ENCODE measurements at places on chromosomes 6 and 20.

DNA sequence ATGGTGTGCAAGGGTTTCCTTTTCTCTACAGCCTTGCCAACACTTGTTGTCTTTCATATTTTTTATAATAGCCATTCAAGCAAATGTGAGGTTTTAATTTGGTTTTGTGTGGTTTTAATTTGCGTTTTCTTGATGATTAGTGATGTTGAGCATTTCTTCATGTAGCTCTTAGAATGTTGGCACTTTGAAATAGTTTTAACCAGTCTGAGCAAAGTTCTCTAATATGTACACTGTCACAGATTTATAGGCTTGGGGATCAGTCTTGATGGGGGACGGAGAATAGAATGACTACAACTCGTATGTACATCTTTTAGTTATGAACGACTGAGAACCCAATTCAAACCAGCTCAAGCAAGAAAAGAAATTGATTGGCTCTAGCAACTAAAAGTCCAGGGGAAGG is 1003.1 kb downstream of the KIF16B start:
- no peak for DNase-seq

GRCh38 chr20:37331060-37331857 is 14.7 kb upstream of the SRC start:
- no peak for DNase-seq

DNA sequence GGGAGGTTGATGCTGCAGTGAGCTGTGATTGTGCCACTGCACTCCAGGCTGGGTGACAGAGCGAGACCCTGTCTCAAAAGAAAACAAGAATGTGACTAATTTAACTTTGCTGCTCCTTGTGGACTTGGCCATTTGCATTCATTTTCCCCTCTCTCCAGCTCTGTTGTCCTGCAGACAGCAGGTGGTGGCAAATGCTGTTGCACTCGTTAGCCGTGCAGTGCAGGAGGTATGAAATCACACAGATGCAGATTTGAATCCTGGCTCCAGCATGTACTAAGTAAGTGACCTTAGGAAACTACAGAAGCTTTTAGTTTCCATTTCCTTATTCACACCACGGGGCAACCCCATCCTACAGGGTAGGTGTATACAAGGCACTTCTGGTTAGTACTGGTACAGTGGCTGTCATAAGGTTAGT is 9.6 kb upstream of the BEND3 start:
- DNase-seq: no peak

DNA sequence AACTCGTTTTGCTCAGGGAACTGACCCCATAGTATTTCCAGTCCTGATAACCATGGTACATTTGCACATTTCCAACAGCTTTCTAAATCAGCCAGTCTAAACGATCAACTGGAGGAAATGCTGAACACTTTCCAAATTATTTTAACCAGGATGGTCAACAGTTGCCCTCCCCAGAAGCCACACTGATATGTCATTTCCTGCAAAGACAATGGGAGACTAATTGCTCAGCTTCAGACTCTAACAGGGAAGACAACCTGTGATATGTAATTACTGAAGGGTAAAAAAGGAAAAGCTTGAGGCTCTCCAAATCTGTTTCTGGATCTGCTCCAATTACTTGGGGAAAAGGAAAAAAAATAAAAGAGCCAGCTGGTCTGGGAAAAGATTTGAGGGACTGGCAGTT is 88.8 kb downstream of the FYN start:
- no peak for DNase-seq

DNA sequence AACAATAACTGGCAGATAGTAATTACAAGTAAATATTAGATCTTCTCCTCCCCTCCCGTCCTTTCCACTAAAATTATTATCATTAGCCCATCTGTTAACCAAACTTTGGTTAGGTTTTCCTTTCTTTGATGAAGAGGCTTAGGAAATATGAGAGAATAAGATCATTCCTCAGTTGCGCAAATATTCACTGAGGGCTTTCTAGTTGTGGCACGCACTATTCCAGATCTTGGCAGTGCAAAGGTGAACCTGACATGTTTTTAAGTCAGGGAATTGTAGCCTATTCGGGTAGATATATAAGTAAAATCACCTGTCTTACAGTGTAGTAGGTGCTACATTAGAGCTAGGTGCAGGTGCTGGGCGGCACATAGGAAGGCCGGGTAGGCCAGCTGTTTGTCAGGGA is 31.1 kb downstream of the RNF217 start:
- DNase-seq: no peak

DNA sequence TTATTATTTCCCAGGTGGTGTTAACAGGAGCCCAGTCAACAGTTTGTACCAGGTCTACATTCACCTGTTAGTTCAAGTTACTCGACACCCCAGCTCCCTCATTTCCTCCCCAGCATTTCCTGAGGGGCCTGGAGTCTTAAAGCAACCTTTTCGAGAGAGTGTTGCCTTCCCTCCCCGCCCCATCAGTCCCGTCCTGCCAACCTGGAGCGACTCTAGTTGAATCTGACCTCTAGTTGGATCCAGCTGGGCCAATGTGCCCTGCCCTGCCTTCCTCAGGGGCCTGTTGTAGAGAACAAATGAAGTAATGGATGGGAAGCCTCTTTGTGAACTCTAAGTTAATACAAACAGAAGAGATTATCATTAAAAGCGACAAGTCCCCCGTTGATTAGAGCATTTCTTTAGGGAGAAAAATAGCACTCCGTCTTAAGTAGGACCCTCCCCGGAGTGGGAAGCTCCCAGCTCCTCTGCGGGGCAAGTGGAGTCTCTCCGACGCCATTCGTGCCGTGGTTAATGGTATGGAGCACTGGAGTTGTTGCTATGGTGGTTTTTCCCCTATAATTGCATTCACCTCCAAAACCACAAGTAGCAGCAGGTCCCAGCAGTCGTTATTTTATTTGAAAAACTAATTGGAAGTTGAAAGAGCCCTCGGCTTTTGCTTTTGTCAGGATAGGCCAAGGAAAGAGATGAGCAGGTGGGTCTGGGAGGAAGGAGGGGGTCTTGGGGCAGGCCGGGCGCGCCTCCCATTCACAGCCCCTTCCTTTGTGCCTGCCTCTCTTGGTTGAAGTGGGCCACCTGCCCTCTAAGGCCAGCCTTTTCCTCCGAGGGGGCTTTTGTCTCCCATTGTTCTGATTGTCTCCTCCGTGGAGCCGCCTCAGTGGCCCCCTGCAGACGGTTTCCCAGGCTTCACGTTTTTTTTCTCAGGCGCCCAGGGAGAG is 16.1 kb downstream of the GHRH start:
- no peak for DNase-seq

GRCh38 chr6:158003910-158004700 is 22.4 kb downstream of the SYNJ2 start:
- no peak for DNase-seq

- DNase-seq: peak; percentile 64
These were observed 19.6 kb upstream of the SERPINB1 start for GRCh38 chr6:2861060-2861821.

DNA sequence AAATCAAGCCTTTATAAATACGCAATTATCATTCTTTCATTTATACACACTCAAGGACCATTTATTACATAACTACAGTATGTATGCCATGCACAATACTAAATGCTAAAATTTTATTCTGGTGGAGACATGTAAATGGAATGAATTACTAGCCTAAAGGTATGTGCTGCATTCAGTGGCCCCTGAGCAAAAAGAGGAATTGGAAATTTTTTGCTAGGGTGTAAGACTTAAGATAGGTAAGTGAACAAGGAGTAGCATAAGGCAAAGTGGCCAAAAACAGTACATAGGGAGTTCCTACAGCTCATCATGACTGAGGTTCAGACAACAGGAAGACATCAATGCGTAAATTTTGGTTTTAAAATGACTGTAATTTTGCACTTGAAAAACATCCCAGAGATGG is 2.3 kb upstream of the MTFR2 start:
- no peak for DNase-seq

GRCh38 chr6:43720999-43721398 is 33.4 kb upstream of the MRPS18A start:
- DNase-seq: no peak

- no peak for DNase-seq
These were observed 10.7 kb upstream of the HDDC2 start for GRCh38 chr6:125312478-125312877.

GRCh38 chr6:164247106-164247505 is 832.6 kb downstream of the QKI start:
- DNase-seq: no peak

DNA sequence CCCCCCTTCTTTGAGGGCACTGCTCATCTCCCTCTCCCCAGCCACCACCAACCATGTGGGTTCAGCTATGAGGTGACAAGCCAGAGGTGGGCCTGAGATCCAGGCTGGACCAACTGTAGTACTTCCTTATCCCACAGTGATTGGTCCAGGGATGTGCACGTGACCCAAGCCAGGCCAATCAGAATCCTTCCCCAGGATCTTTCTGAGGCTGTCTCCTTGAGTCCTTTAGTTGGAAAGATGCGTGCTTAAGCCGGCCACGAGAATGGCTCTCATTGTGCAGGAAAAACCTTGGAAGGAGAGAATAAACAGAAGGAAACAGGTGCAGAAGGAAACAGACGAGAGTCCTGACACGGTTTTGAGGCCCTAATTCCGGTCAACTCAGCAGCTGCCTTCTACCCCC is 39.2 kb downstream of the ZC3H12D start:
- DNase-seq: peak; percentile 10

- DNase-seq: no peak
These were observed 2.4 kb upstream of the SYTL3 start for GRCh38 chr6:158647501-158647900.

- no peak for DNase-seq
These were observed 1688.5 kb downstream of the GRIK2 start for GRCh38 chr6:103081876-103082630.

DNA sequence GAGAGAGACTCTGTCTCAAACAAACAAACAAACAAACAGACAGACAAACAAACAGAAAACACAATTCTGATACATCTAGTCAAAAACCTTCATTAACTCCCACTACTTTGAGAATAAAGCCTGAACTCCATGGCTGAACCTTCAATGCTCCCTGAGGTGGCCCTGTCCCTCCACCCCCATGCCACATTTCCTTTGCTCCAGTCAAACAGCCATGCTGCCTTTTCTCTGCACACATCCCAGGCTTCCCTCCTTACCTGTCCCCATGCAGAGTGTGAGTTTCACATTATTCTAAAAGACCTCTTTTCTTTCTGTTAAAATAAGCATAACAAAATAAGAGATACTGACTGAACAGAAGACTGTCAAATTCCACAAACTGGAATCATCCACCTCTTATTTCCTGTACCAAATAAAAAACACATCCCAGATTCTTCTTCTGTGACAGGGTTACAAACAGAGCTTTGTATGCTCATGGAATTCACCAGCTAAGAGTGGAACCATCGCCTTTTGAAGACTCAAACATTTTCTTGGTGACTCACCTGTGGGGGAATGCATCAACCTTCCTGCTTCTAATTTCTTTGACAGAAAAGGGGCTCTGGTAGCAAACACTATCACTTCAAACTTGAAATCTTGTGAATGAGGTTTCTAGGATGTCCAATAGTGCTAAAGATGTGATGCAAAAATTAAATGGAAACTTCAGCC is 71.0 kb upstream of the SLC22A16 start:
- no peak for DNase-seq

- no peak for DNase-seq
These were observed 150.4 kb downstream of the BTBD3 start for GRCh38 chr20:12068121-12068520.

- no peak for DNase-seq
These were observed 955.2 kb upstream of the EYS start for GRCh38 chr6:66662196-66662595.

- no peak for DNase-seq
These were observed 471 bp upstream of the KCNQ2 start for GRCh38 chr20:63472862-63473390.

GRCh38 chr6:150704447-150705192 is 104.9 kb downstream of the PLEKHG1 start:
- DNase-seq: no peak

- no peak for DNase-seq
These were observed 226.4 kb upstream of the EYS start for GRCh38 chr6:65933390-65933789.

DNA sequence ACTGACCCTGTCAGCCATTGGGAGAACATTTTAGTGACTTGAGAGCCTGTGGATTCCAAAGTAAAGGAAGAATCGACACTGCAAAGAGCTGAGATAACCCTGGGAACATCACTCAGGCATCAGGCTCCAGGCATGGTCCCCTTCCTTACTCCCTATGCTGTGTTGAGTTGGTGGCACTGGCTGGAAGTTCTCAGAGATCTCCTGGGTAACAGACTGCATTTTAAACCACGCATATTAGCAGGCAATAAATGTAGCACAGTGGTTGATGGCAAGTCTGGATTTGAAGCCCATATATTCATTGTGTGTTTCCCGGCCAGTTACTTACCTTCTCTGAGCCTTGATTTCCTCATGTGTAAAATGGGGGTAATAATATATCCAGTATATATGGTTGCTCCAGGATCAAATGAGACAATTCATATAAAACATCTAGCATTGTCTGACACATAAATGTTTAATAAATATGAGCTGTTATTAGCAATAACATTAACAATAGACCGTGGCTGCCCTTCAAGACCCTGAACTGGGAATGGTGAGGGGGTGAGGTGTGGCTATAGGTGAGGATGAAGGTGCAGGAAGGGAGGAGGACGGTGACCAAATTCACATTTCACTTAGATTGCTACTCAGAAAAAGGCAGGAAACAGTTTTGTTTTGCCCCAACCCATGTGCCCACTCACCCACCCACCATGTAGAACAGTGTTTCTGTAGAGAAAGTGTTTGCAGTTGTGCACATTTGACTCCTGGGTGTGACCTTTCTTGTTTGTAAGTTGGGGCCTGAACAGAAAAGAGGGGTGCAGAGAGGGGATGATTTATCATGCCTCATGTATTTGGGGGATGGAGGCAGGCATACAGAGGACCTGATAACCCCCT is 2.1 kb downstream of the PLCG1 start:
- no peak for DNase-seq

GRCh38 chr6:169171016-169171415 is 82.6 kb downstream of the THBS2 start:
- DNase-seq: no peak

- peak; percentile 39 for DNase-seq
These were observed 46.8 kb downstream of the PYGB start for GRCh38 chr20:25294459-25295385.

DNA sequence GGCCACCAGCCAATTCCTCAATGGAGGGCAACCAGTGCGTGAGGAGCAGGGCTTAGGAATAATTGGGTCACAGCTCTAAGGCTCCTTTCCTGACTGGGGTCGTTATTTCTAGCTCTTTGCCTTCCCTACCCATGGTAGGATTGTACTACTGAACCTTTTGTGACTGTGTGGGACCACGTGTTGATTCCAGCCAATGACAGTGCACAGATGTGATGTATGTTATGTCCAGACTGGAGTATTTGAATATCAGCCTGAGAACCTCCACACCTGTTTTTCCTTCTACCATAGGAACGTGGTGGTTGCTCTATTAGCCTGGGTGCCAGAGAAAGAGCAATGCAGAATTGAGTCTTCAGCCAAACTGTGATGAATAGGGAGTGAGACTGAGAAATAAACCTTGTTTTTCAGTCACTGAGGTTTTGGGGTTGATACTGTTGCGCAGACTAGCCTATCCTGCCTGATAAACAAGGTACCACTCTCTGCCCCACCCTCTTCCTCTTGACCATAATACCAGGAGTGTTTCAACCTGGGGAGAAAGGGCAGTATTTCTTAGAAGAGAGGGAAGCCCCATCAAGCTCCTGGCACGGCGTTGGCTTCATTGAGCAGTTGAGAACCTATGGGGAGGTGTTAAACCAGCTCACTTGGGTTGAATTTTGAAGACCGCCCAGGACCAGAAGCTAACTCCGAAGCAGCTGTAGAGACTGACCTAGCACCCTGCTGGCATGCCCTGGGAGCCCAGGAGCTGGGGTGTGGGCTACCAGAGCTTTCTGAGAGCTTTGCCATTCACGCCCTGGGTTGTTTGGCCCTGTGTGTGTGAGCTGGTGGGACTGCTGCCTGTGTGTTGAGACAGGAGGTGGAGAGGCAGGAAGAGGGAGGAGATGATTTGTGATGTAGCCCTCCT is 105.5 kb upstream of the BACH2 start:
- DNase-seq: peak; percentile 77

All from CD4-positive, alpha-beta T cell treated with Interleukin-4 for 4 hours (primary cell).